ENCODE measurements at places on chromosomes 6 and 20.

- no peak for DNase-seq
Observed at GRCh38 chr6:37176268-37177076, 6.5 kb downstream of the PIM1 start.

DNA sequence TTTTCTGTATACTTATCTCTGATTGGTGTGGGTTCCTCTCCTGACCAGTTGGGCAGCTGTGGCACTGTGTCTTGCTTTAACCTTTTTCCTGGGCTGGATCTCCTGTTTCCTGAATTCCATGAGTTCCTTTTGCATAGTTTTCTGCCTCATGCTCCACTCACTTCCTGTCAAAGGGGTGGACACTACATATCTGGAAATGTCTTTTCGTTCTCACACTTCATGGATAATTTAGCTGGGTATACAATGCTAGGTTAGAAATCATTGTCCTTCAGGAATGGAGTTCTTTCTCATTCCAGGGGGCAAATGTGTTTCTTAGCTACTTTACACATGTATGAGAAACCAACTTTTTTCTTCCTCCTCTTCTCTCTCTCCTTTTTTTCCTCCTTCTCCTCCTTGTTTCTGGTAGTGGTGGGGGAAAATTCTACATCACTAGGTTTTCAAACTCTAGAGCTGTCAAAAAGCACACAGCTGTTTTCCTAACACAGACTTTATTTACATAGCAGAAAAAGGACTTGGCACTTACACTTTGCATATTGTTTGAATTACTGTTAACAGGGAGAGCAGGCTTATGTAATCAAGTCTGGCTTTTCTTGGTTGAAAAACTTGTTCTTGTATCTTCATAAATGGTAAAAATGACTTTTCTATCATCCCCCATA, 9.0 kb upstream of the DDX27 start:
- no peak for DNase-seq

DNA sequence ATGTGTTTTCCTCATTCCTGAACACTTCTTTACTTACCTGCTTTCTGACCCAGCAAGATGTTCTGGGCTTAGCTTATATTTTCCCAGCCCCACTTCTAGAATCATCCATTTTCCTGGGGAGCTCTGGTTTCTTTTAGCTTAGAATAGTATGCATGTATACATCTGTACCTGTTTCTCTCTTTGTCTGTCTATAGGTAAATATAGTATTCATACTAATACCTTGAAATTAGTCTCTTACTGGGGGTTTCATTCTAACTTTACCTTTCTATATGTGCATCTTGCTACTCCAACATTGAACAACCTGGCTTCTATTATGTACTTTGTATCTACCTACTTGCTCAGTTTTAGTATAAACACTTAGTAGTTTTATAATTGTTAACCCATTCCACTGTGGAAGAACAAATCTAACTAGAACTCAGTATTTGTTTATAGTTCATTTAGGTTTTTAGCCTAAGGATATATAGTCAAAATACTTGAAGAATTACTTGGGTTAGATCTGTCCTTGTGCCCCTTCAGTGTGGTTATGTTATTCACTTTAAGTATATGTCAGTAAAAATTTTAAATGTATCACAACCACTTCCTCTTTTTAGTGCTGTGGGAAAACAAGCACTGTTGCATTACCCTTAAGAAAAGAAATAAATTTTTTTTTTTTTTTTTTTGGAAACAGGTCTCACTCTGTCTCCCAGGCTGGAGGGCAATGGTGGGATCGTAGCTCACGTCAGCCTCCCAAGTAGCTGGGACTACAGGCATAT, 54.0 kb downstream of the ASXL1 start:
- DNase-seq: no peak

DNA sequence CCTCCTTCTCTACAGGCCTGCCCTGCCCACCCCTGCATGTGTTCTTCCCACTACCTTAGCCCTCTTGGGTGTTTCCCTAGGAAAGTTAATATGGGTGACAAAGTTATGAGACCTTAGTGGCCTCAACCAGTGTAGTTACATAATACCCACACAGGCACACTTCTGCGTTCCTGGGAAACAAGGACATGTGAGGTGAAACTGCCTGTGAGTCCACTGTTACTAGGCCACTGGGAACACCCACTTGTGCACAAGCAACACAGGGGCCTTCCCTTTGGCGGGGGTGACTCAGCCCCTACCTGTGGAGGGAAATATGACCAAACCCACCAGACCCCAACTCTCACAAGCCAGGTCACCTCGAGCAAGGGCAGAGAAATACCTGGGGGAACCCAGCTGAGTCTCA, 12.8 kb downstream of the PI16 start:
- DNase-seq: no peak

DNA sequence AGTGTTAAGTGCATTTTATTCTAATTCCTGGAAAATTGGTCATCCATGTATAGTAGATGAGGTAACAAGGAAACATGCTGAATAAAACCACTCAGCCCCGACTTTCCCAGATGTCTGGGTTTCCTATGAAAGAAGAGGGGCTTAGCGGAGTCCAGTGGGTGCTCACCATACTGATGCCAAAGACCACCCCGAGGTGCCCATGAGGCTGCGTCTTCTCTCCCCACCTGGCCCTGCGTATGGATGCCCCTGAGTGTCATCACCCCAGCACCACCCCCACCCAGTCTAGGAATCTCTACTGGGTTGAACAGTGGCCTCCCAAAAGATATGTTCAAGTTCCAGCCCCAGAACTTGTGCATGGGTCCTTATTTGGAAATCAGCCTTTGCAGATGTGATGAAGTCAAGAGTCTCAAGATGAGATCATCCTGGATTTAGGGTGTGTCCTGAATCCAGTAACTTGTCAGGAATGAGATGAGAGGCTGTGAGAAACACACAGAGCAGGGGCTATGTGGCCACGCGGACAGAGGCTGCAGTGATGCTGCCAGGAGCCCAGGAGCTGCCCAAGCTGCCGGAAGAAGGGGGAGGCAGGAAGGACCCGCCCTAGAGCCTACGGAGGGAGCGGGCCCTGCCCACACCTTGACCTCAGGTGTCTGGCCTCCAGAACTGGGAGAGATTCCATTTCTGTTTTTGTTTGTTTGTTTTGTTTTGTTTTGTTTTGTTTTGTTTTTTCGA, 124.6 kb upstream of the CDH4 start:
- DNase-seq: no peak

GRCh38 chr20:57090590-57091560, 175.6 kb downstream of the BMP7 start:
- no peak for DNase-seq

DNA sequence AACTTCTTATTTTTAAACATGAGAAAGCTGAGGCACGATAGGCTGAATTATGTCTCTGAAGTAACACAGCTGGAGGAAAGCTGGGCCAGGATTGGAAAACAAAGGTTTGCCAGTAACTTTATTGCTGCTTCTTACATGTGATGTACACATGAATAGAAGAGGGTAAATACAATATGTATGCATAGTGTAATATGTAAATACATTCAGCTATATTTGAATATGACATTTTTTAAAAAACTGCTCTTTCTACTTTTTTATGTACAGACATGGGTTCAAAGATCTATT, 90.2 kb downstream of the ADTRP start:
- DNase-seq: no peak
